Esophagus mucosa (tissue), 1 donor: ENCODE measurements at places on chromosomes 2 and 18.

GRCh38 chr18:31634331-31634713, 42.6 kb downstream of the TTR start:
- no peak for ATAC-seq

DNA sequence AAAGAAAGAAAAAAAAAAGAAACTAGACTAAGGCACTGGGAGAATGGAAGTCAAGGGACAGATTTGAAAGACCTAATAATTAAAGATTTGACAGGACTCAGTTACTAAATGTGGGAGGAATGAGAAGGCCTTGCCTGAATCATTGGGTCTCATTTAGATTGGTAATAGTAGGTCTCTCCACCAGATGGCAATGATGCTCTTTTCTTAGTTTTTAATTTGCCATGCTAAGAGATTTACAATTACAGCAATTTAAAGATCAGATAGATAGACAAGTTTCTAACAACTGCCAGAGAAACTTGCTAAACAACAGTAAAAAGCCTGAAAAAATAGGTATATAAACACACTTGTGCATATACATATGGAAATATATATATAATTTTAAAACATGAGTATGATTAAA, 153.0 kb downstream of the TMEM247 start:
- ATAC-seq: peak; percentile 63

GRCh38 chr2:202769201-202769600, 102.4 kb downstream of the ICA1L start:
- no peak for ATAC-seq

- no peak for ATAC-seq
Measured at GRCh38 chr18:44792456-44793061, 111.9 kb downstream of the SETBP1 start.

- no peak for ATAC-seq
Measured at GRCh38 chr18:73544032-73544431, 603.6 kb downstream of the FBXO15 start.

DNA sequence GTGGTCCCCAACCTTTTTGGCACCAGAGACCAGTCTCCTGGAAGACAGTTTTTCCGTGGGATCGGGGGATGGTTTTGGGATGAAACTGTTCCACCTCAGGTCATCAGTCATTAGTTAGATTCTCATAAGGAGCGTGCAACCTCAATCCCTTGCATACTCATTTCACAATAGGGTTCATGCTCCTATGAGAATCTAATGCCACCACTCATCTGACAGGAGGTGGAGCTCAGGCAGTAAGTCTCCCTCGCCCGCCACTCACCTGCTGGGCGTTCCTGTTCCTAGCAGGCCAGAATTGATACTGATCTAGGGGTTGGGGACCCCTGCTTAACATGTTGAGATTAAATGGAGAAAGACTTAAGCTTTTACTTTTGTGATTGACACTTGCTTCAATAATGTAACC, 9.9 kb downstream of the NABP1 start:
- ATAC-seq: peak; percentile 24

DNA sequence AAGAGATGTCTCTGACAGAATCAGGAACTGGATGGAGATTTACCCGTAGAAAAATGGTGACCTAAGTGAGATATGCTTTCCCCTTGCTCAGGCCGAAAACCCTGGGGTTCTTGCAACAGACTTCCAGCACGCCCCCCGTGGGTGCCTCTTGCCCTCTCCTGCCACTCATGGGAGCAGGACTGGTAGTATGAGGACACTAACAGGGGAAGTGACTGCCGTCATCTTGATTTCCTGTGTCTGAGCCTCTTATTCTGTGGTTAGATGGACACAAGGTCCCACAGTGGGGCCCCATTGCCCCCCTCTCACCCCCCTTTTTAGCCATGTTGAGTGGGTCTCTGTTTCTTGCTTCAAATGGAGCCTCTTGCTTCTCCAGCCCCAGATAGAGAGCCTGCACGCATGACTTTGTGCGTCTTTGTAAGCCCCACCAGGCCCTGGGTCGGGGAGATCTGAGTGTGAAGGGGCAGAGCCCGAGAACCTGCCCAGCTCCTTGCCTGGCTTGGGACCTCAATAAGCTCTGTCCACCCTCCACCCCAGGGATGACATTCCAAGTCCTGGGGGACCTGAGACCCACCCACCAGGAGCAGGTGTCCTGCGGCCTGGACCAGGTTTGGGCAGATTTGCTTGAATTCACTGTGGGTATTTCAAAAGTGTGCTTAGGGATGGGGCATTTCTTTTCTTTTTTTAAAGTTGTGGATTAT, 12.6 kb downstream of the GNLY start:
- no peak for ATAC-seq

DNA sequence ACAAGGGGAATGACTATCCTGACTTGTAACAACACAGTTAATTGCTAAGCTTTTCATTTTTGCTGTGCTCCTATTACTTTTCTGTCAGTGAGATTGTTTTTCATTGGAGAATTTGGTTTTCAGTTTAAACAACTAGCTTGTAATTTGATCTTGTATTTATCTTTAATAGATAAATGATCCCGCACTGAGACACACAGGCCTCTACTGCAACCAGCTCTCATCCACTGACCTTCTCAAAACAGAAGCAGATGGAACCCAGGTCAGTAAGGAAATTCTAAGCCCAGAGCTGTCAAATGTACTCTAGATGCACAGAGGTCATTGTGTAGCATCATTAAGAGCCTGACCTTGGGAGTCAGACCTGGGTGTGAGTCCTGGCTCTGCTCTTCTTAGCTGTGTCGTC, 30.7 kb downstream of the PTRHD1 start:
- ATAC-seq: no peak

DNA sequence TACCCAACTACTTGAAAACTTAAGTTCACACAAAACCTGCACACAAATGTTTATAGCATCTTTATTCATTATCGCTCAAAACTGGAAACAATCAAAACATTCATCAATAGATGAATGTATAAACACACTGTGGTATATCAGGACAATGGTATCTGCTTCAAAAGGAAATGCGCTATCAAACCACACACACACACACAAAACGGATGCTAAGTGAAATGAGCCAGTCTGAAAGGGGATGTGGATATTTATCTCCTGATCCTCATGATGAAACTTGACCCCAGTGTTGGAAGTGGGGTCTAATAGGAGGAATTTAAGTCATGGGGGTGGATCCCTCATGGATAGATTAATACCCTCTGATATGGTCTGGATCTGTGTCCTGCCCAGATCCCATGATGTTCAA, 22.0 kb downstream of the PDCL3 start:
- ATAC-seq: no peak

DNA sequence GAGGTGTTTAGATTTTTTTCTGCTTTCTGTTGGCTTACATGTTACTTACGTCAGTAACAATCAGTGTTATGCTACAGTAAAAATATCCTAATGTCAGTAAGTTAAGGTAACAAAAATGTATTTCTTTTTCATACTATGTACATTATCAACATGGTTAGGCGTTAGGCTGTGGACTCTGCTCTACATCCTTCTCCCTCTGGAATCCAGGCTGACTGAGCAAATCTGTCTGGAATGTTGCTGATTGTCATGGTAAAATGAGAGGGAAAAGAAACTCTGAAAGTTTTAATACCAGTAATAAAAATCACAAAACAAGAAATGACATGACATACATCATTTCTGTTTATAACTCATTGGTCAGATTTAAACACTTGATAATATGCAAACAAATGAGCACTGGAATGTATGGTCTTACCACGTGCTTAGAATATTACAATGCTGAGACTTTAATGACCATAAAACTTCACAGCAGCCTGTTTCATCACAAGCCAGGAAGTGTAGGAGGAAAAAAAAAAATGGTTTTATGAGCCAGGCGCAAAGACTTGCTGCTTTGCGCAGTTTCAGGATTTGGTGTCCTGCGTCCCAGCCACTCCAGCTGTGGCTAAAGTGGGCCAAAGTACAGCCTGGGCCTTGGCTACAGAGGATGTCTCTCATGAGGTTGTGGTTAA, 252.4 kb downstream of the FSIP2 start:
- no peak for ATAC-seq

DNA sequence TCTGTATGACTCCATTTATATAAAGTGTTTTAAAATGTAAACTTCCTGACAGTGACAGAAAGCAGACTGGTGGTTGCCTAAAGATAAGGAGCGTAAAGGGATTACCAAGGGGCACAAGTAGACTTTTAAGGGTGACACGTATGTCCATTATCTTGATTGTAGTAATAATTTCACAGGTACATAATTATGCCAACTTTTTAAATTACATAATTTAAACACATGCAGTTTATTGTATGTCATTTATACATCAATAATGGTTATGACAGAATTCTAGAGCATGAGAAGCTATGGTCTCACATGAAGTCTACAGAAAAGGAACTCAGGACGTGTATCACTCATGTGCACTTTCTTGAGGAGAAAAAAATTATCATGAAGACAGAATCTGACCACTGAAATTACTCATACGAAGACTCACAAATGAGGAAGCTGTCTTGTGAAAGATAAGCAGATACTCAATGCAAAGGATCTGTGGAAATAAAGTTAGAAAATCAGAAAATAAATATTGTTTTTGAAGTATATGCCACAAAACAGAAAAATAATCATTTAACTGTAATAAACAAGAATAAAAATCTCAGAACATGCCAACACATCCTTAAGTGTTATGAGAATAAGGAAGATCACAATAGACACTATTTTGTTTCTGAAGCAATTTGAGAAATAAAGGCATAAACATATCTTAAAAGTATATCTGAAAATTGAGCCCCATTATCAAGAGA, 84.4 kb downstream of the TMEM131 start:
- no peak for ATAC-seq

GRCh38 chr2:233476063-233476410, 90.5 kb downstream of the USP40 start:
- ATAC-seq: no peak

- no peak for ATAC-seq
Measured at GRCh38 chr2:238103465-238104225, 3.5 kb downstream of the ESPNL start.

GRCh38 chr2:54560146-54560881, 104.2 kb downstream of the SPTBN1 start:
- ATAC-seq: peak; percentile 19

DNA sequence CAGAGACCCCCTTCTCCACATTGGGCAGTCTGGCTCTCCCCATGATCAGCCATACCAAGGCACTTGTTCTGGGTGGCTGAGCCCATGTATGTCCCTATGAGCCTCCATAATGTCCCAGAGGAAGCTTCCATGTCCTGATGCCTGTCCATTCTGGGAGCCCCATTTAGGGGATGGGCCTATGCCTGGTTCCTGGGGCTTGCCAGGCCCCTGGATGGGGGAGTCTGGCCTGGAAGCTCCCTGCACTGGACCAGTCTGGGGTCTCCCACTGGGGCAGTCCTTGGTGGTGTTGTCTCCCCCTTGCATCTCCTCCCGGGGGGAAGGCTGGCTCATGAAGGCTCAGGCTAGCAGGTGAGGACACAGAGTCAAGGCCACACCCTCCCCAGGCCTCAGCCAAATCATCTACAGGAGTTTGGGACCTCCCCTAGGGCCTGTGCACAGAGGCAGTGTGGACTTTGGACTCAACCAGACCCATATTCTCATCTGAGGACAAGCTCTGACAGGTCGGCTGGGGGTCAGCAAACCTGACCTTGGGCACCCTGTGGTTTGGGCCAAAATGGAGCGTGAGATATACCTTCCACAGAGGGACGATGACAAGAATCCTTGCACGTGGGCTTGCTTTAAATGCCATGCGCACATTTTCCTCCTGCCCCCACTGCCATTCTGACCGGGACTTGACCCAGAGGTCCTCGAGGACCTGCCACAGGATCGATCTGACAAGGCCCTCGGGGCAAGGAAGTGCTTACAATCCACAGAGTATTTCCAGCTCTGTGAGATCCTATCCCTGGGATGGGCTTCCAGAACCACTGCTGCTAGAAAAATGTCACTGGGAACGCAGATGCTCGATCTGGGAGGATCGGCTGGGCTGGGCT, 38.8 kb downstream of the INHBB start:
- ATAC-seq: no peak

GRCh38 chr2:227325839-227326195, 766 bp downstream of the MFF start:
- peak; percentile 24 for ATAC-seq

- no peak for ATAC-seq
Measured at GRCh38 chr2:10274983-10275802, 27.5 kb upstream of the HPCAL1 start.
